ENCODE measurements at places on chromosomes 11 and 22. TPM values are rescaled to one million over a fixed set of nuclear protein-coding genes. Genes with fewer than 3 reads are reported as not detected.
A peak's percentile ranks its signal among the peaks of the same experiment; 100 is the strongest.

DNA sequence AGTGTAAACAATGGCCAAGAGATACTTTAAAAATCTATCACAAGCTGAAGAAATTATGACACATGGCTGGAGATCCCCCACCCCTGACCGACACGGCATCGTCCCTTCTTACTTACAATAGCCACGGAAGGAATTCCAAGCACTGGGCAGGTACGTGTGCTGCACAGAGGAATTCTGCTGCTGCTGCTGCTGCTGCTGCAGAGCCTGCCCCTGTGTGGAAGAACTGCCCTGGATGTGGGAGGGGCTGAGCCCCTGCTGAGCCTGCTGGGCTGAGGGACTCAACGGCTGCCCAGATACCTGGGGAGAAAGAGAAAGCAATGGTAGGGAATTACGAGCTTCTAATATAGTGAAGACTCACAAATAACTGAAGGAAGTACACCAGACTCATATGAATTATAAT, 15.0 kb upstream of the NFRKB start:
- DNase-seq = no peak

DNA sequence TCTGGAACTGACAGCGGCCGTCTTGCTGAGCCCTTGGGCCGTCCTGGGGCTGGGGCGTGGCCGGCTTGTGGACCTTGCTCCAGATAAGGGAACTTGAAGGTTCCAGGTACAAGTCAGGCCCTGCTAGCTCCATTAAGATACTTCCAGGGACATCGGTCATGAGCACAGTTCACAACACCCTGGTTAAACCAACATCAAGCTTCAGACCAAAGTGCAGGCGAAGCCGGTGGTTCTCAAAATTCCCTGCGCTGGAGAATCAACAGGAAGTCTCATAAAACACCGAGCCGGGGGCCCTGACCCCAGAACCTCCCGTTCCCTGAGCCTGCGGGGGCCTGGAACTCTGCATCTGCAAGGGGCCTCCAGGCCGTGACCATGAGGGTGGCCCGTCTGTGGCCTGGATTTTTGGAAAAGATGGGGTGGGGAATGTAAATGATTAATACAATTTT, 1043.8 kb downstream of the BRD1 start:
- no peak for DNase-seq

DNA sequence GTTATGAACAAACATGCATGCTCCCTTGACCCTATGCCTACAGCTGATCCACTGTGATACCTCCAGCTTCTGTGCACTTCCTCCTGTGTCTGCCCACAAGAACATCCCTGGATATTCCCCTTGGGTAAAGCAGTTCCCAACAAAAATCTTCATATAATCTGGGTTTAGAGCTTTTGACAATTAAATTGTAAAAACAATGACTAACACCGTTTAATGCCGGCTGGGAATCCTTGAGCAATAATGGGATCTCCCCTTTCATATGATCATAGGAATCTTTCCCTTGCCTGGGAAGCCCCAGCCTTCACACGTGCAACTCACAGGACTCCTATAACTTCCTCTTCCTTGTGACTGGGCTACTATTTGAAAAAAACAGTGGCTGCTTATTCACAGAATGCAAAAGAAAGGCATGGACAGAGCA, 6.3 kb upstream of the ZC3H12C start:
- peak; percentile 62 for DNase-seq

- no peak for DNase-seq
Observed at GRCh38 chr11:96016978-96017502, 93.1 kb upstream of the MTMR2 start.

The SCUBE2 gene
- 1.8 TPM for total RNA-seq

The ZP1 gene
- total RNA-seq = under 0.01 TPM

The CENPM gene
- 11.6 TPM for total RNA-seq

The GDPD4 gene
- not detected for total RNA-seq

Data from fibroblast of lung (primary cell).